ENCODE measurements at places on chromosomes 7 and 10.

DNA sequence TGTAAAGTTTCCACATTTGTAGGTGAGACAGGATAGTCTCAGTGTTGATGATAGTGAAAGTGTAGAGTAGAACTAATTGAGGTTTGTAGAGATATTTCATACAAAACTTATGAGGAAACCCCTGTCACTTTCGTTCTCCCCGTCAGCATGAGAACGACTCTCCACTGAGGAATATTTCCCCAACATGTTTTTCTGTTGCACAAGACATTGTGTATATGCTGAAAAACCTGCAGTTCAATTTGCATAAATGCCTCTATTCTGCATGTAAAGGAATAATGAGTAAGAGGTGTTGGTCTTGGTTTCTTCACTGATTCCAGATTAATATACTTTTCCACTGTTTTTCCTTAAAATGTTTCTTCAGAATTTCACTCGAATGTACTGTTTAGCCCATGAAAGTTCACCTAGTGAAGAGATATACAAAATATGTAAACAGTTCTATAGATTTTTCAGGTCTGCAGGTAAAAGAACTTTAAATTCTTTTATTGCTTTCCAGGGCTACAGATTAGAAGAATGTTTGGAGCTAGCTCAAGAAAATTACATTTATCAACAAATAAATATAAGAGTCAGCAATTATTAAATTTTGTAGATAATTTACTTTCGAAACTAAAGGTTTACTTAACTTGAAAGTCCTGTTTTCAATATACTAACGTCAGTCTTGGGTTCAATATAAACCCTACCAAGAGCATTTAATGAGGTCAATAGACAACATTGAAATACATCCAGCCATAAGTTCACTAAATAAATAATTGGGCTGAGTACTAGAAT lies 37.2 kb downstream of the HEPACAM2 start:
- DNase-seq: no peak

DNA sequence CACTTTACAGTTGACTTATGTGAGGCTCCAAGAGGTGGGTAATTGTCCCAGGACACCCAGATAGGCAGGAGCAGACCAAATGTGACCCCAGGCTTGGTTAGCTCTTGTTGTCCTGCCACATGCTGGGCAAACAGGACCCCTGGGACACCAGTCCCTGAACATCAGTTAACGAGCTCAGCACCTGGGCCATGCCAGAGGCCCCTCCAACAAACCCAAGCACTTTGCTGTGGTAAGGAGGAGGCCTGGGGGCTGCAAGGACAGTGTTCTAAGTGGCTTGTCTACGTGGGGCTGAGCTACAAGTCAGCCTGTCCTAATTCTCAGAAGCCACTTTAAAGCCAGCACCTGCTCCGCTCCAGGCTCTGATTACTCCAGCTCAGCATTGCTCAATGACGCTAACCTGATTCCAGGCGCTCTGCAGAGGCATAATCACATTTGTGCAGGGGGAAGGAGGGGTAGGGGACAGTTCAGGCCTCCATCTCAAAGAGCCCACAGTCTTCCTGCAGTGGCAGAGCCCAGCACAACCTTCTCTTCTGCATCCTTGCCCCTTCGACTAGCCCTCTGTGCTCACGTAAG lies 57.2 kb downstream of the DDC start:
- no peak for DNase-seq

- no peak for DNase-seq
Measured at GRCh38 chr10:43225004-43225786, 41.7 kb downstream of the RASGEF1A start.

- DNase-seq: no peak
Measured at GRCh38 chr10:5632446-5632845, 33.9 kb downstream of the ASB13 start.

GRCh38 chr10:60286559-60286958 lies 103.1 kb downstream of the ANK3 start:
- no peak for DNase-seq

GRCh38 chr10:16765509-16766375 lies 51.5 kb downstream of the RSU1 start:
- no peak for DNase-seq

DNA sequence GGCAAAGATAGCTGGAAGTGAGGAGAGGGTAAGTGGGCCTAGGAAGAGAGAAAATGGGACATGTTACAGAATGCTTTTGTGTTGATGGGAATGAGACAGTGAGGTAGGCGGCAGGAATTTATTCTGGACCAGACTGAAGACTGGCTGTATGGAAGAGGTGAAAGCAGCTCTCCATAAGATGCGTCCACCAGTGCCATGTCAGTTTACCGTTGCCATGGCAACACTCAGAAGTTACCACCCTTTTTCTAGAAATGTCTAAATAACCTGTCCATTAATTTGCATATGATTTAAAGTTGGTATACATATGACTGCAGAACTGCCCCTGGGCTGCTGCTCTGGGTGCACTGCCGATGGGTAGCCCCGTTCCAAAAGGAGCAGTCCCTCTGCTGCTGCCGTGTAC lies 46.7 kb downstream of the RAB18 start:
- DNase-seq: no peak

- DNase-seq: no peak
Measured at GRCh38 chr7:158077151-158077840, 510.3 kb downstream of the PTPRN2 start.
